ENCODE measurements at places on chromosomes 7 and 10. TPM values are rescaled to one million over a fixed set of nuclear protein-coding genes. Genes with fewer than 3 reads are reported as not detected.

The CPA1 gene
- total RNA-seq, result not detected

The SLC29A3 gene
- total RNA-seq, result 3.6 TPM

The PPP1R9A gene
- not detected for total RNA-seq

The GLUD1 gene
- total RNA-seq, result 115 TPM

- H3K36me3 ChIP-seq, result no peaks in the 10 kb centered on the region
- no peaks in the 10 kb centered on the region for H3K27me3 ChIP-seq
- no peak overlapping the region for H3K27ac ChIP-seq
- no peak overlapping the region for H3K4me3 ChIP-seq
These were observed 38.6 kb upstream of the ADD3 start for GRCh38 chr10:109968953-109969759.

DNA sequence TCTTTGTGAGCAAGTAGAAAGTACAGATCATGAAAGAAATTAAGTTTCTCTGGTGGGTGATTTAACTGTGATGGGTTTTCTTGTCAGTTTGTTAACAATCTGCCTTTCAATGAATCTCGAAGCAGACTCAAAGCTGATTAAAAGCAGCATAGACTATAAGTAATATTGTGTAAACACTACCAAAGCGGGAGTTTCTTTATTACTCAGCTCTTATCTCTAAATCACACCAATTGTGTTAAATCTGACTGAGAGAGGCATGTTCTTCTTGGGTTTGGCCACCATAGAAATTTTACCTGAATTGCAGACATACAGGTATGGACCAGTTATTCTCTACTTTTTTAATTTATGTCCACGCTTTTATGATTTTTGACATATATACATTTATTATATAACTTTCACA lies 65.2 kb downstream of the DKK1 start:
- H3K27ac ChIP-seq, result no peak overlapping the region
- H3K4me3 ChIP-seq, result no peak overlapping the region
- peaks cover 11% of the 10 kb centered on the region for H3K36me3 ChIP-seq
- H3K4me1 ChIP-seq, result peaks cover 10% of the 10 kb centered on the region

- peaks cover 53% of the 10 kb centered on the region for H3K36me3 ChIP-seq
- H3K27ac ChIP-seq, result peak overlapping the region; percentile 55
- peak; percentile 76 for DNase-seq
These were observed 533.1 kb downstream of the KCNMA1 start for GRCh38 chr10:77104459-77104980.

- peaks cover 15% of the 10 kb centered on the region for H3K4me1 ChIP-seq
- peak overlapping the region; percentile 84 for H3K4me3 ChIP-seq
- no peak for DNase-seq
- H3K27me3 ChIP-seq, result peaks cover 10% of the 10 kb centered on the region
- H3K36me3 ChIP-seq, result no peaks in the 10 kb centered on the region
- no peak overlapping the region for H3K27ac ChIP-seq
These were observed 109.1 kb downstream of the C10orf90 start for GRCh38 chr10:126561294-126561920.

- H3K4me1 ChIP-seq, result no peaks in the 10 kb centered on the region
- H3K4me3 ChIP-seq, result no peak overlapping the region
- no peak for DNase-seq
- no peak overlapping the region for H3K27ac ChIP-seq
These were observed 37.2 kb downstream of the ANKIB1 start for GRCh38 chr7:92282930-92283329.

GRCh38 chr7:22477876-22478450 lies 22.0 kb downstream of the STEAP1B start:
- H3K4me1 ChIP-seq, result peaks cover 35% of the 10 kb centered on the region
- no peak overlapping the region for H3K27ac ChIP-seq
- no peak overlapping the region for H3K4me3 ChIP-seq

DNA sequence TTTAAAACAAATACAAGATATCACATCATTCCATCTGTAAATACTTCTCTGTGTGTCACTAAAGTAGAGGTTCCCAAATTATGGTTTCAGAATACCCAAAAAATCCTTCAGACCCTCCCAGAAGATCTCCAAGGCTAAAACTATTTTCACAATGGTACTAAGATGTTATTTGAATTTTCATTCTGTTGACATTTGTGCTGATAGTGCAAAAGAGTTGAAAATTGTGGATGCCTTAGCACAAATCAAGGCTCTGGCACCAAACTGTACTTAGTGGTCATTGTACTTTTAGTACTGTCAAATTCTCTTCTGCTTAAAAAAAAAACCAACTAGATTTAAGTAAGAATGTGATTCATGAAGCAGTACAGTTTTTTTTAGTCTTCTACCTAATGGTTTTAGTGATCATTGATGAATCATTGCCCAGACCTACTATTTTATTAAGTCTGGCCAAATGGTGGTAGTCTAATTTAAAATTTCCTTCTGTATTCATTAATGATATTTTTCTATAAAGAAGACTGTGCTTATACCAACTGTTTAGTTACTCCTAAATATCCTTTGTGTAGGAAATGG lies 50.5 kb downstream of the TPST1 start:
- peak overlapping the region; percentile 67 for H3K4me3 ChIP-seq
- H3K27ac ChIP-seq, result peak overlapping the region; percentile 77
- H3K27me3 ChIP-seq, result no peaks in the 10 kb centered on the region
- peak; percentile 41 for DNase-seq
- H3K36me3 ChIP-seq, result peaks cover 17% of the 10 kb centered on the region

GRCh38 chr7:92680442-92680841 lies 90.3 kb upstream of the FAM133B start:
- DNase-seq, result no peak
- H3K36me3 ChIP-seq, result peaks cover 34% of the 10 kb centered on the region
- H3K27ac ChIP-seq, result peak overlapping the region; percentile 65
- H3K4me1 ChIP-seq, result peaks cover 57% of the 10 kb centered on the region
- peaks cover 2% of the 10 kb centered on the region for H3K27me3 ChIP-seq

DNA sequence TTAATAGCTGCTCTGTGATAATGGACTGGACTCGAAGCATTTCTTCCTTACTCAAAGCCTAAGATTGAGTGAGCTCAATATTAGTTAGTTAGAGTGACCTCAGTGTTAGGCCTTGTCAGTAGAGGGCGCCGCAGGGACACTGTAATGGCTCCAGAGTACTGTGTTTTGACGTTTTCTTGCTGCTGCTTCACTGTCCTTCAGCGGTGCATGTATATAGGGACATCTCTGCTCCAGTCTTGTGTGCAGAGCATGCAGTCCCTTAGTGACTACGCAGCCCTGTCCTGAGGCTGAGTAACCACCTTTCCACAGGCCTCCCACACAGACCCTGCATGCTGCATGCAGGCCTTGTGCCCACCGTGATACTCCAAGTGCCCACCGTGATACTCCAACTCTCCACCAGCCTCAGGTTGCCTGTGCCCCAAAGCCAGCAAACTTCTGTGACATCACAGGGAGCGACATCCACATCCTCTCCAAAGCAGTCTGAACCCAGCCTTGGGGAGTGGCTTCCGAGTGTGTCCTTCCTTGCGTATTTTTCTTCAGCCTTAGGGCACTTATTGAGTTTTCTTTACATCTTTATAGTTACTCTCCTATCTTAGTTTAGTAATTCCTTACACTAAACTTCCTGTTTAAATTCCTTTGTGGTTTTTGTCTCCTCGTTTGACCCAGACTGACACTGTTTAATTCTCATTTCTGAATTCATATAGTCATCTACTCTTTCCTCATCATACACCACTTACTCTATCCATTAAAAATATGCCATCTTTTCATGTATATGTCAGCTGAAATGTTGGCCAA lies 118.2 kb downstream of the JAZF1 start:
- peak overlapping the region; percentile 80 for H3K4me3 ChIP-seq
- peaks cover 77% of the 10 kb centered on the region for H3K4me1 ChIP-seq
- H3K36me3 ChIP-seq, result peaks cover 5% of the 10 kb centered on the region
- peaks cover 1% of the 10 kb centered on the region for H3K27me3 ChIP-seq

GRCh38 chr10:77836299-77836820 lies 90.2 kb downstream of the DLG5 start:
- peaks cover 18% of the 10 kb centered on the region for H3K4me1 ChIP-seq
- no peaks in the 10 kb centered on the region for H3K27me3 ChIP-seq
- H3K36me3 ChIP-seq, result peaks cover 8% of the 10 kb centered on the region

GRCh38 chr7:123598657-123599056 lies 3.0 kb upstream of the ASB15 start:
- peaks cover under 1% of the 10 kb centered on the region for H3K27me3 ChIP-seq
- H3K36me3 ChIP-seq, result no peaks in the 10 kb centered on the region
- no peak for DNase-seq
- no peak overlapping the region for H3K4me3 ChIP-seq
- no peak overlapping the region for H3K27ac ChIP-seq

- peaks cover 34% of the 10 kb centered on the region for H3K4me1 ChIP-seq
- peak overlapping the region; percentile 51 for H3K27ac ChIP-seq
- peak; percentile 78 for DNase-seq
- peak overlapping the region; percentile 3 for H3K4me3 ChIP-seq
- H3K36me3 ChIP-seq, result no peaks in the 10 kb centered on the region
These were observed 178.5 kb downstream of the NRP1 start for GRCh38 chr10:33155720-33156638.

GRCh38 chr10:13649844-13650520 lies 63.2 kb downstream of the PRPF18 start:
- peak overlapping the region; percentile 47 for H3K27ac ChIP-seq
- peaks cover 43% of the 10 kb centered on the region for H3K4me1 ChIP-seq
- peaks cover 12% of the 10 kb centered on the region for H3K27me3 ChIP-seq
